ENCODE measurements at places on chromosomes 3 and 15.

DNA sequence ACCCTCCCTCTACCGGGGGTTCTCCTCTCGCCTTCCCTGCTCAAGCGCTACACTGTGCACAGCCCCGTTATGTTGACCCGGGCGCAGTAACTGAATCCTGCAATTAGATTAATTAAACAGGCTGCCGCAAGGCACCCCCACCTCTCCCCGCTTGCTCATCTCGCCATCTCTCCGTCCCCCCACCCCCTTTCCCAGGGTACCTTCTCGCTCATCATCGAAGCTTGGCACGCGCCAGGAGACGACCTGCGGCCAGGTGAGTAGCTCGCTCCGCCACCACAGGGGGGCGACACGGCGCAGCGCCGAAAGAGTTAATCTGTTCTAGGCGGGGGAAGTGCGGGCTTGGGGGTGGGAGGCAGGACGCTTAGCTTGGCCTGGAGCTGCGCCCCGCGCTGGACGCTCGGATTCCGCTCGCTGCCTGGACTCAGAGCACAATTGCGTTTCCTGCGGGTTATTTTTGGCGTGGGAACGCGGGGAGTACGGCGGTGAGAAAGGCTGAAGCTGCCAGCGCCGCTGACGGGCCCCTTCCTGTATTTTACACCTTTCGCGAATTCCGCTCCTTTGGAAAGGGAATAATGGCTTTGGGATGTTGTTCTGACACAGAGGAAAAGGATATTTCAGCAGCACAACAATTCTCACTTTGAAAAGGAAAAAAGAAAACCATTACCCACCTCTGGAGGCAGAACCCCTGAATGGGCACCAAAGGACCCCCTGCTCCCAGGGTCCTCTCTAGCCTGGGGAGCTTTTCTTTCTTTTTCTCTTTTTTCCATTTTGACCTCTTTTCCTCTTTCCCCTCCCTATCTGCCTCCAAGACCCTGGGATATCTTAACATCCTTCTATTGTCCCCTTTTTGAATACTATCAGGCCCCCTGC, 1.5 kb downstream of the DLL4 start:
- no peak for DNase-seq

GRCh38 chr3:144362126-144362525, 390.5 kb downstream of the DIPK2A start:
- no peak for DNase-seq

- no peak for DNase-seq
Observed at GRCh38 chr15:92142242-92143232, 251.1 kb upstream of the ST8SIA2 start.

GRCh38 chr3:161177991-161178390, 43.1 kb upstream of the NMD3 start:
- DNase-seq: no peak

Data from natural killer cell treated with Interleukin-12 subunit alpha and Interleukin-12 subunit beta and Interleukin-15 and Interleukin-18, amount 100 ng/mL, for 72 hours (primary cell).